Adipocyte (in vitro differentiated cells): ENCODE measurements at places on chromosomes 16 and 17.

DNA sequence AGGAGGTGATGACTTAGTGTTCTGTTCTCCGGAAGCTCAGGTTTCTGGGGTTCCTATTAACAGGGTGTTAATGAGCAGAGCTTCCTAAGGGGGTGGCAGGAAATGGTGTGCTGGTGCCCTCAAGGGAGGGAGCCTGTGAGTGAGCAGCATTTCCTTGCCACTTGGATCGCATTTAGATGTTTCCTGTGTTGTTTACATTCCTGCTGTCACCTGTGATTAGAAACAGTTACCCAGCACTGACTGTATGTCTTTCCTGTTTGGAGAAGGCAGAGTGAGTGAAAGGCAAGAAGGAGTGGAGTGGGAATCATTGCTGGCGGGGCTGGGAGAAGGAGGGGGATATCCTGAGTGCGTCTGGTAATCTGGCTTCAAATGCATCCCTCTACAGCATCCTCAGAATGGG lies 214.6 kb downstream of the CCDC182 start:
- peak; percentile 30 for DNase-seq

GRCh38 chr17:70564006-70564620 lies 394.8 kb downstream of the KCNJ2 start:
- no peak for DNase-seq

DNA sequence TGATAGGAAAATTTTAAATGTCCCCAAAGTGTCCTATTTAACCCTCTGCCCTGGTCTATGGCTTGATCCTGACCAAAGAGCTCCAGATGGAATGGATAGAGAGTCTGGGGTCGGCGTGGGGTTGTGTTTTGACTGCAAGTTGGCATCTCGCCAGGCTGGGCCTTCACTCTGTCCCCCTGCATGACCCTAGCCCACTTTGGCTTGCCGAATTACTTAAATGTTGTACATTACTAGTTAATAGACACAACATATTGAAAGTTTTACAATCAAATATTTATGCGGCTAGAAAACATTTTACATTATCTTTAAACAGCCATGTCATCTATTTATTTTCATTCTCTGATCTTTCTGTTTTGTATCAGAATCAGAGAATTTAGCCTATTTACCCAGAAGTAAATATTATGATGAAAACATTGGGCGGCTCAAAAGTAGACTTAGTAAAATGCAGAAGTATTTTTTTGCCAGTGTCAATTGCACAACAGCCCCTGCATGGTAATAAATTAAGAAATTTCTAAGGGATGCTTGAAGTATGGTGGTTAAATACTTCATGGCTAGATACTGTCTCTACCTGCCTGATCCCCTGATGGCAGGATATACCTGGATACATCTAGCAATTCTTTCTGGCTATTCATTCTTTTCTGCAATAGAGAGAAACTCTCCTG lies 18.8 kb upstream of the MYOCD start:
- no peak for DNase-seq

- DNase-seq, result no peak
Measured at GRCh38 chr17:2022647-2023240, 2.4 kb downstream of the RTN4RL1 start.

GRCh38 chr16:12354296-12354833 lies 377.8 kb downstream of the SNX29 start:
- DNase-seq, result no peak

- DNase-seq, result peak; percentile 74
Measured at GRCh38 chr17:75404731-75405364, 630 bp downstream of the GRB2 start.

DNA sequence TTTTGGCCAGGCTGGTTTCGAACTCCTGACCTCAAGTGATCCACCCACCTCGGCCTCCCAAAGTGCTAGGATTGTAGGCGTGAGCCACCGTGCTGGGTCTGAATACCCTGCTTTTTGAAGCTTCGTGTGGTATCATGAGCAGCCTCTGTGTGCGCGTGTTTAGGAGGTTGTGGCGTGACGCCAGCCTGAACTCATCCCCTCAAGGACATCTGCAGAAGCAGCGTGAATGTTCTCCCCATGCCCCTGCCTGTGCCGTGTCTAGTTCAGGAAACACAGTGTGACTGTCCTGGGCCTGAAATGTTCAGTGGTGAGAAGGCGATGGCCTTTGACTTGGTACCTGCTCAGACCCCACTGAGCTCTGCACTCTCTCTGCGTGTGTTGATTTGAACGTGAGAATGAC lies 35.6 kb downstream of the RNF213 start:
- no peak for DNase-seq

- peak; percentile 51 for DNase-seq
Measured at GRCh38 chr16:1773703-1774447, 941 bp upstream of the MRPS34 start.

GRCh38 chr17:49210158-49211029 lies at the start of the genes ABI3 and GNGT2:
Gene ABI3, plus strand, starts transcription at chr17:49210707. Its CDS starts 18 bp downstream, at chr17:49210725.
Gene GNGT2, minus strand, starts transcription at chr17:49210574. Its CDS starts 3,152 bp downstream, at chr17:49207422.
- DNase-seq, result no peak

DNA sequence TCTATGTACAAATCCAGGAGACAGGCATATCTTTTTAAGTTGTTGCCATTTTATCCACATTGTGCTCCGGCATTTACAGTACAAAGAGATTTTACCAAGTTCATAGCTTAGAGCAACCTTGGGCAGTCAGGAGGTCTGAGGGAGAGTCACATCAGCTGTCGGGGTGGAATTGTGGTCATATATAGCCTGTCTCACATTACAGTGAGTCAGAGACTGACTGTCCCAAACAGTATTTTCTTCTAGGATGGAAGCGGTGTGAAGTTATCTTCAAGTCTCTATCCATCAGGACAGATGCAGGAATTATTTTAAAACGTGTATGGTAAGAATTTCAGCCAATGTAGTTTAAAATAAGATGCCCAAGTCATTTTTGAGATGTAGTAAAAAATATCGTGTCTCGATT lies 53.0 kb downstream of the GPRC5B start:
- peak; percentile 81 for DNase-seq
